Activated T-cell treated with anti-CD3 and anti-CD28 coated beads for 1 hour (primary cell): ENCODE measurements at places on chromosomes 7 and 10.
A peak's percentile ranks its signal among the peaks of the same experiment; 100 is the strongest.

- no peak for DNase-seq
Observed at GRCh38 chr10:63825111-63825510, 303.9 kb downstream of the REEP3 start.

- DNase-seq, result no peak
Observed at GRCh38 chr7:43877968-43878864, 8.9 kb upstream of the MRPS24 start.

DNA sequence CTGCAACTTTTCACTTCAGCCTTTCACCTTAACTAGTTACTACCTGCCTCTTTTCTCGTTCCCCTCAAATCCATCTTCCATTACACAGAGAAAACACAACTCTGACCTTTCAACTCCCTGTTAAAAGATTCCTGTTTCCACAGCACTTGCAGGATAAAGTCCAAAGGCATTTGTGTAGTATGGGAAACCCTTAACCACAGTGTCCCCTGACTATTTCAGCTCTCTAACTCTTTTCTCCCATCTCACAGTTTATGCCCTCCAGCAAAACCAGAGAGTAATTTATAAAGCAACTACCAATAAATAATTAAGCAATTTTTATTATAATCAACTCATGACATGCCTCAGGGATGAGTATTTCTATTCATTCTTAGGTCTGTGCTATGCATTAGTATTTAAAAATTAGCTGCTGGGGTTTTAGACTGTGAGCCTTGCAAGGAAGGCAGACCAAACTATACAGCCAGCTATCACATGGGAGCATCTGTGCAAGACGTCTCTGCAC is 51.0 kb downstream of the COL1A2 start:
- DNase-seq, result no peak

- no peak for DNase-seq
Observed at GRCh38 chr7:119935418-119936025, 337.5 kb upstream of the KCND2 start.

- DNase-seq, result no peak
Observed at GRCh38 chr10:7389346-7389745, 21.5 kb downstream of the SFMBT2 start.

- no peak for DNase-seq
Observed at GRCh38 chr7:12158334-12159060, 52.6 kb upstream of the TMEM106B start.

- no peak for DNase-seq
Observed at GRCh38 chr10:61398366-61399129, 54.6 kb downstream of the TMEM26 start.

- no peak for DNase-seq
Observed at GRCh38 chr10:126955396-126955795, 50.2 kb downstream of the DOCK1 start.

GRCh38 chr10:76899490-76899889 is 738.1 kb downstream of the KCNMA1 start:
- no peak for DNase-seq

DNA sequence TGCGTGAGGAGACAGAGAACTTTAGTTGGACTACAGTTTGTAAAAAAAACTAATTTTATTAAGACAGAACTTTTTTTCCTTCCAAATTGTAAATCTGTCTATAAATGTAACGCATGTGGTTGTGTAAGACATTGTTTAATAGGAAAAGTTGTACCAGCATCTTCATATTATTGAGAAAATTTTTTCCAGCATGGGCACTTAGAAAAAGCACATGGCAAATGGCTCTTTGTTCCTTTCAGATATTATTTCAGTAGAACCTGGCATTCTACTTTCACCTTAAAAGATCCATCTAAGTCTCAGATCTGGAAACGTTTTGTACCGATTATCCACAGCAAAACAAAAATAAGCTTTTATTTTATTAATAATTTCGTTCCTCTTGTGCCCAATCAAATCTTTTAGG is 43.2 kb downstream of the ZRANB1 start:
- no peak for DNase-seq

DNA sequence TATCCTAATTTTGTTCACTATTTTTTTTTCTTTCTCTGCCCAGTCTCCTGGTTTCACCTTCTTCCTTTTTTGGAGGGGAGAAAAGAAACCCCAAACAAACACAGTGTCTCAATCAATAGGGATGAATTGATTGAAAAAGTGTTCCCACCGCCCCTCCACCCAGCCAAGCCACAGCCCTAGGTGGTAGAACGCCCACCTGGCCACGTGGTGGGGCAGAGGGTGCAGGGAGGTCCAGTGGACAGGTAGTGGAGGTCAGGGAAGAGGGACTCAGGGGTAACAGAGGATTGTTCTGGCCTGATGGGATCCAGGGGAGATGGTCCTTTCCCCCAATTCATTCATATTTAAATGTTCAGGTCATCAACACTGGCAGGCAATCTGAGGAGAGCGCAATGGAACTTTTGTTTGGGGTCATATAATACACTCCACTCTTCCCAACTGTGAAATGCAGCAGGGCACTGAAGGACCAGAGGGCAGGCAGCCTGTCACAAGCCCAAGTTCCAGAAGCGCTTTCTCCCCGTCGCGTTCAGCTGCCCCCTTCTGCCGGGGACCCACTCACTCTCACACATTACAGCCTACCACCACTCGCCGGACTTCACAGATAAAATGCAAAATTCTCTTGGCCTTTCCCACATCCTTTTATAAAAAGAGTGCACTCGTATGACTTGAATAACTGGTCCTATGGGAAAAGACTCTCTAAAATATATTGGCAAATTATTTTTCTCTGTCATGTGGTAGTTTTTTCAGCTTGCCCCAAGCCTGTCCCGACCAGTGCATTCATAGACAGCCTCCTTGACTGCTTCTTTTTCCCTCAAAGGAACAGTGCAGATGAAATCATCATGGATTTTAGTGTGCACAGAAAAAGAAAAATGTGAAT is 1.6 kb downstream of the INHBA start:
- no peak for DNase-seq

DNA sequence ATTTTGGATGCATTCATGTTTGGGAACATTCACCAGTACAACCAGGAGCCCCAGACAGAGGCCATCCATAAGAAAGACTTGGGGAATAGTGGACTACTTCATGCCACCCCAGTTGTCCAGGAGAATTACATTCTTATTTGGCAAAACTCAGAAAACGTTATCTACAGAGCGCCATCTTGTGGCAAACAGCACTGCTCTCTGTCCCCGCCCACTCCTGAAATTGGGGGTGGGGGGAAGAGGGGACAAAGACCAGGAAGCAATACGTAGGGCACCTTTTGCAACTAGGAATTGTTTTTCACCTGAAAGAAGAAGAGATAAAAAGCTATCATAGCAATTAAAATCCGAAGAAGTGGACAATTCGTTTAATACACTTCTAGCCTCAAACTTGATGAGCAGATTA is 134.6 kb upstream of the MGMT start:
- no peak for DNase-seq

DNA sequence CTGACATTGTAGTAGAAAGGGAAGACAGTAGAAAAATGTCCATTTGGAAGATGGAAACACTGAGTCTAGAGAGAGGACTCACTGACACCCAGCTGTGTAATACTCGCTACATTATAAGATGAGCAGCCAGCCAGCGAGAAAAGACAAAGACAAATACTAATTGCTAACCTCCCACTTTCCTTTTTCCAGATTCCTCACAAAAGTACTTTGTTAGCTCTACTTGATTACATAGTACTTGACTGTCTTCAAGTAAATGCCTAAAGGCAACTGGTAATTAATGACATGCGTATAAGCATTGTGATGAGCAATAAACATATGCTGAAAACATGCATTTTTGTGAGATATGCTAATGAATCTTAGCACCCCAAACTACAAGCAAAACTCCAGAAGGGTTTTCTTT is 363.1 kb downstream of the GPAM start:
- DNase-seq, result no peak

DNA sequence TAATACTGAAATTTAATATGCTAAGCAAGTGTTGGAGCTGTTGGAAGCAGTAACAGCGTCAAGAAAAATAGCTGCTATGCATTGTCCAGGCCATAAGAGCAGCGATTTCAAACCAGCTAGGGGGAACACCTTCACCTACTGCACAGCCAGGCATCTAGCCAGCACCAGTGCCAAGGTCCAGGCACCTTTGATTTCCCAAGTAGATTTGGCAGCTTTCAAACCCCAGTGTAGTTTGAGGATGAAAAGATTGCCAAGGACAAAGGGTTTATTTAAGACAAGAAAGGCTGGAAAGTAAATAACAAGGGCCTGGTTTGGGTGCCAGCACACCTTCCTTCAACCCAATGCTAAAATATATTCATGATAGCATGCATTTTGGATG is 65.4 kb upstream of the ZNF92 start:
- DNase-seq, result no peak

DNA sequence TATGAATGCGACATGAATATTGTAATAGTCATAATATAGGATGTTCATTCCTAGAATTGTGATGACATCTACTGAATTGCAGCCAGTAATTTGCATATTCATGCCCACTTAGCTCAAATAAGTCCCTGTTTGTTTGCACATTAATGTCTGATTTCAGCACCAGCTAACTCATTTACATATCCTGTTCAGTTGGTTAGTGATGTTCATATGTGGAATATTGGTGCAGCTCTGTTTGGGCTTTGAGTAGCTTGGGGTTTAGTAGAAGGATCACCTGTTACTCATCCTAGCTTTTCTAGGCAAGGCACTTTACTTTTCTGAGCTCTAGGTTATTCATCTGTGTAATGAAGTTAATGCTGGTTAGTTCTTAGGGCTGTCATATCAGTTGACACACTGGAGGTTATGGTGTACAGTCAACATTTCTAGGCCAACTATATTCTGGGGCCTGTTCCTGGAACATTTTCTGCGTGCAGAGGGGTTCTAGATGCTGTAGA is 238.4 kb downstream of the EXOC4 start:
- no peak for DNase-seq

- no peak for DNase-seq
Observed at GRCh38 chr7:47390914-47391313, 191.0 kb downstream of the TNS3 start.

DNA sequence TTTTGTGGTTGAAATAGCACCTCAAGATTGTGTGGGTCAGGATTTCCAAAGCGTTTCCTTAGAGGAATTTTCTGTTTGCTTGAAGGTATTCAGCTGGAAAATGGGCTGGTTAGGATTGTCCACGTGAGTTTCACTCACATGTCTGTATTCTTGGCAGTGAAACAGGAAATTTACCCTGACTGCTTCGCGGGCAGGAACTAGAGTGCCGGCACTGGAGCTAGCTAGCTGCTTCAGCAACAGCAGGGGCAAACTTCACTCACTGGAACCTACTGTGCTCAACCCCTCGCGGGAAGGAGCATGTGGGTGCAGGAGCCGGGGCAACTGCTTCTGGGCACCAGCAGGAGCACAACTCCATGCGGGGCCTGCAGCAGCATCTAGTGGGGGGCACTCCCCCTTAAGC is 38.0 kb upstream of the RTKN2 start:
- DNase-seq, result peak; percentile 7

- no peak for DNase-seq
Observed at GRCh38 chr10:30630571-30630970, 1.0 kb upstream of the LYZL2 start.

GRCh38 chr10:11720260-11720741 is 21.9 kb upstream of the ECHDC3 start:
- no peak for DNase-seq

- no peak for DNase-seq
Observed at GRCh38 chr10:127196282-127197153, at the start of gene INSYN2A. TSS of gene INSYN2A (minus strand) at chr10:127196591. CDS start at chr10:127176395, 20,196 bp downstream.

- no peak for DNase-seq
Observed at GRCh38 chr10:29811751-29812427, 177.1 kb upstream of the SVIL start.

DNA sequence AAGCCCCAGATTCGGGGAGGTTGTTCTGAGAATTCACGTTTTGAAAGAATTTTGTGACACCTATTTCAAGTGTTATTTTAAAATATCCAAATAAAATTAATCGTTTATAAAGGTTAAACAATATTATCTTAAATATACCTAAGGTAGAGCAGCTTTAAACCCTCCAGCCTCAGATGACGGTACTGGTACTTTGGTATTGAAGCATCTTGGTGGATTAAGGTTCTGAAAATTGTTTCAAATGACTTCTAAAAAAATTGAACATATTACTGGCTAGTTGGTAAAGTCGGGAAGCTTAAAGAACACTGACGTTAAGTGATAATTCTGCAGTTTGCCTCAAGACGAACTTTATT is 392 bp upstream of the HUS1 start:
- no peak for DNase-seq

DNA sequence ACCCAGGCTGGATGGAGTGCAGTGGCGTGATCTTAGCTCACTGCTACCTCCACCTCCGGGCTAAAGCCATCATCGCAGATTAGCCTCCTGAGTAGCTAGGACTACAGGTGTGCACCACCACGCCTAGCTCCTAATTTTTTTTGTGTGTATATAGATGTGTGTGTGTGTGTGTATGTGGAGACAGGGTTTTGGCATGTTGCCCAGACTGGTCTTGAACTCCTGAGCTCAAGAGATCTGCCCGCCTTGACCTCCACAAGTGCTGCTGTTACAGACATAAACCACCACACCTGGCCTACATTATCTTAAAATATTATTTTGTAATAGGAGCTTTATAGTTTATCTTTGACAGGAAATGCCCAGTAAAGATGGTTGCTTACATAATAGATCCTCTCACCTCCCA is 25.0 kb downstream of the FOXP2 start:
- DNase-seq, result no peak

GRCh38 chr10:71246591-71247413 is 34.4 kb downstream of the UNC5B start:
- no peak for DNase-seq
